ENCODE measurements at places on chromosomes 1 and 21.

GRCh38 chr1:155499263-155499662 is 63.3 kb downstream of the ASH1L start:
- DNase-seq: no peak

- DNase-seq: no peak
Observed at GRCh38 chr1:37497832-37498231, 16.7 kb downstream of the MEAF6 start.

- no peak for DNase-seq
Observed at GRCh38 chr1:100461222-100461621, 76.7 kb upstream of the GPR88 start.

DNA sequence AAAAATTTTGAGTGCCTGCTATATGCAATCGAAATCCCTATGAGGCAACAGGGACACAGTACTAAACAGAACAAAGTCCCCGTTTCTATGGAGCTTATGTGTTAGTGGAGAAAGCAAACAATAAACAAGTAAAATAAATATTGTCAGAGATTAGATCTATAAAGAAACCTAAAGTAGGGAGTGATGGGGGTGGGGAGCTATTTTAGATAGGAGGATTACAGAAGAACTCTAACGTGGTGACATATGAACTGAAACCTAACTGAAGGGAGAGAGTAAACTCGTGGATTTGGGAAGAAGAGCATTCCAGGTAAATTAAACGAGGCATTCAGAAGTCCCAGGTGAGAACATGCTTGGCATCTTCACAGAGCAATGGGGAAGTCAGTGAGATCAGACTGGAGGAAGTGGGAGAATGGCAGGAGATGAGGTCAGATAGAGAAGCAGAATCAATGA is 154.5 kb downstream of the DENND1B start:
- DNase-seq: no peak

GRCh38 chr1:63779338-63780211 is 5.8 kb downstream of the ROR1 start:
- no peak for DNase-seq
